ENCODE measurements at places on chromosomes 4 and X.

- no peak for DNase-seq
These were observed 83.5 kb upstream of the PLAC1 start for GRCh38 chrX:134741746-134742145.

DNA sequence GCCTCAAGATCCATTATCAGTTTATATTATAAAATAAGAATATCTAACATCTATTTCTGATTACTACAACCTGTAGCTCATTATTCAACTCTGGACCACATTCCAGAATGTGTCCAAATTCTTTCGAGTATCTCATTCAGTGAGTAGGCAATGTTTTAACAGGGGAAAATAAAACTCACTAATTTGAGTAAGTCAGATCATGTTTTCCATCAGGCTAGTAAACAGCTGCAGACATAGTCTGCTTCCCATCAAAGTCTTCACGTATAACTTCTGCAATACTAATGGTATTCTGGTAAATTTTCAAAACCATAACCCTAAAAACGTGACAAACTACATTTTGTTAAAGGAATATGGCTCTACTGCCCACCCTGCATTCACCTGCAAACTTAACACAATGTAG lies 31.8 kb downstream of the TBCK start:
- DNase-seq: no peak

GRCh38 chr4:182294451-182294850 lies 51.2 kb downstream of the TENM3 start:
- DNase-seq: no peak

- no peak for DNase-seq
These were observed 80.0 kb downstream of the TBC1D19 start for GRCh38 chr4:26663888-26664287.

DNA sequence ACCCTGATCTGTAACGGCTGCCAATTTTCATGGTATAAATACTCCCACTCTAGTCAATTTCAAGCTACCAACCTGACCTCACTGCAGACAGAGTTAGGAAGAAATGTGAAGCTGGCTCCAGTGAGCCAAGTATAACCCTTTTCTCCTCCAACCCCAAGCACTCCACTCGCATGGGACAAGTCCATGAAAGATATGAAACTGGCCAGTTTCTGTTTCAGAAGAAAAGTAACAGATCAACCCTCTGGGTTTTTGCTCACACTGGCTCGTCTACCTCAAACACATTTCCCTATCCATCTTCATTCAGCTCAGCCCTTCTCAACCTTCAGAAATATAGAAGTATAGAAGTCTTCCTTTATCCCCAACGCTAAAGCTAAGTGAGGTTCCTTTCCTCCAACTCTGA lies 82.4 kb upstream of the NDP start:
- no peak for DNase-seq

DNA sequence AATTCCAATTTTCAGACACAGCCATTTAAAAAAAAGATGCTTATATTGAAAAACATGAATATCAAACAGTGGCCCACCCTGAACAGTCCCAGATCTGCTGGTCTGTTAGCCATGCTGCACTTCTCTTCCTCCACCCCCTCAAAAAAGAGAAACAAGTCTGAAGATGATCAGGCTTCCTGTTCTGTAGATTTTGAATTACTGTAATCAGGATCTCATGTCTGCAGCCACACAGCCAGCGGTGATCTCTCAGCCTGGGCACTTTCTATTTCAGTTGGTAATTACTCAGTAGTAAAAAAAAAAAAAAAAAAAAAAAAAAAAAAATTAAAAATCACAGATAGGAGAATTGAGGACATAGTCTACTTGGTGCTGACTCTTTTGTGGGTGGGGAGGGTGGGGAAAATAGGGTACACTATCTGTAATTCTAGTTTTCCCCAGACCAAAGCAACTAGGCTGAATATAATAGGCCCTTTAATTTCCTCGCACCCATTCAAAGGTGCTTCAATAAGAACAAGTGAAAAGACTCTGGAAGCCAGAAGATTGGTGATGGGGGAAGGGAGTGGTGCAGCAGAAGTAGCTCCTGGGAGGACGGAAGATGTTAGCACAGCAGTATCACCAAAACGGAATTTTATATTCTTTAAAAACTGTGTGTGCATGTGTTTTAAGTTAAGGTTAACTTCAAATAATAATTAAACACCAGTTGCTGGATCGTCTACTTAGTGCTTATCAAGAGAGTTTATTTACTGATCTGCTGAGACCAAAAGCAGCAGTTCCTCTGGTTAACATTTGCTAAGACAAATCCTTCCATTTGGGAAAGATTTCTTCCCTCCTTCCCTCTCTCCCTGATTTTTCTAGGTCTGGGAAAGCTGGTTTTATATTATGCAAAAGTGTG lies 47.0 kb downstream of the SPRY1 start:
- no peak for DNase-seq

DNA sequence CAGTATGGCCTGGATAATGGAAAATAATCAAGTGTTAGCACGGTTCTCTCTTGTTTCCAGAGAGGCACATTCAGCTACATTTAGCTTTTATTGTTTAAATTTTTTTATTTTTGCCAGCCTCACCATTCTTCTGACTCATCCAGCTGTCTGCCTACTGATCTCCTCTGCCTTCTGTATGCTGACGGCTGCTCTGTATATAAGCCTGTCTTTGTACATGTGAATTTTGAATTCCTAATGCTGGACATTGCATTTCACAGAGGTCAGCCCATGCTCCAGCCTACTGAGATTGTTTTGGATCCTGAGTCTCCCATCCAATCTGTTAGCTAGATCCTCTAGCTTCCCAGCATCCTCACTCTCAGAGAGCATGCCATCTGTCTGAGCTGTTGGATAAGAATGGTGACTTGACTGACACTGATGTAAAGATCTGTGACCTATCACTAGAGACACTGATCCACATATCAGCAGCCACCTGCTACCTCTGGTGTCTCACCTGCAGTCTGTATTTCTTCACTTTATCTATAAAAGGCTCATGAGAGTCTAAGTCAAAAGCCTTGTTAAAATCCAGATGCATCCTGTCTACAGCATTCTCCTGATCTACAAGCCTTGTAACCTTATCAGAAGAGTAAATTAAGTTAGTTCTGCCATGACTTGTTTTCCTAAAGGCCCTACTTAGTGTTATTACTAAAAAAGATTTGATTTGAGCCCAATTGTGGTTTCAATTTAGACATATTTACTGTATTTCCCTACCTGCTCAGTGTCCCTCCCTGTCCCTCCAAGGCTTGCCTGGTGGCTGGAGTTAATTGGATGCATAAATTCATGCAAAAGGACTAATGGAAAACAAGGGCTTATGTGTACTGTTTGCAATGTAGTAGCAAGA lies 25.6 kb upstream of the ARHGAP36 start:
- no peak for DNase-seq

DNA sequence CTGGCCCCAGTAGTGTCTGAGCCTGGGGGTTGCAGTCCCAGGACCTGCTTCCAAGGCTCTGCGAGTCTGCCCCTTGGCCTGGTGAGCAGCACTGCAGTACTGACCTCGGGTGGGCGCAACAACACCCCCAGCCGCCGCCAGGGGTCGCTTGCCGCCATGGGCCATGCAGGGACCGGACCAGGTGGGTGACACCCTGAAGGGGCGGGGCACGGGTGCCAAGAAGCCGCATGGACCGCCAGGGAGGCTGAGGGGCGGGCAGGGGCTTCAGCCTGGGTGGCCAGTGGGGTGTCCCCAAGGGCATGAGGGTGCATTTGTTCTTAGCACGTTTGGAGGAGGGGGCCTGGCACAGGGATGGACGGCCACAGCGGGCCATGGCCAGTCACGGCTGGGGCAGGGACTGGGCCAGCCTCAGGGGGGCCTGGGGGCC lies 25.0 kb downstream of the TACC3 start:
- DNase-seq: peak; percentile 55

DNA sequence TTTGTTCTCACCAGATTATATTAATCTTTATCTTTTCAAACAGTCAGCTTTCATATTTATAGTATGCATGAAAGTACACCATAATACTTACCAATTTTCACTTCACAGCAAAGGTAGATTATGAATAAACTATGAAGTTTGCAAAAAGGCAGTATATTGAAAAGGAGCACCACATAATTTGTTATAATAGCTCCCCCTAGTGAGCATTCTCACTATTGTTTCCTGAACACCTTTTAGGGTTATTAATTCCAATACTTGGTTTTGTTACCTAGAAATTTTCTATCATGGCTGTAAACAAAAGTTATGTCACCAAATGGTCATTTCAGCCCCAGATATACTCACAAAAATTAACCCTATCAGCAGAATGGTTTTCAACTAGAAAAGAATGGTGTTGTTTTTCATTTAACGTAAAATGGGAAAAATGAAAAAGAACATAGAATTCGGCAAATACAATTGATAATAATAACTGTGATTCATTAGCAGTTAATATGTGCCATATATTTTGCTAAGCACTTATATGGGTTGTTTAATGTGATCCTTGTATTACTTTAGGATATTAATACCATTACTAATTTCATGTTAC lies 30.2 kb upstream of the NKX6-1 start:
- DNase-seq: no peak

DNA sequence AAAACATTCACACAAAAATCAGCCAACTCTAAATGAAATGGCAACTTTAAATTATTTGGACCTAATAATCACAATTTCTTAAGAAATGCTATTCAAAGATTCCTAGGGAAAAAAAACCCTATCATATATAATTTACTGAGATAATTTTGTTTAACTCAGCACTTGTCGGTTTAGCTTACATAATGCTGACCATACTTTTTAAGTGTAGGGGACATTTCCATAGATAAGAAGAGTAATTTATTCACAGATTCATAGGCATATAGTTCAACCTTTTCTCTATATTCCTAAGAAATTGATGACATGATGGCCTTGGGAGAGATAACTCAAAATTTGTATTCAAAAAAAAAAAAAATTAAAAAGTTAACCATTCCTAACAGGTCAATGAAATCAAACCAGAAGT lies 260.8 kb upstream of the PGRMC2 start:
- DNase-seq: no peak

DNA sequence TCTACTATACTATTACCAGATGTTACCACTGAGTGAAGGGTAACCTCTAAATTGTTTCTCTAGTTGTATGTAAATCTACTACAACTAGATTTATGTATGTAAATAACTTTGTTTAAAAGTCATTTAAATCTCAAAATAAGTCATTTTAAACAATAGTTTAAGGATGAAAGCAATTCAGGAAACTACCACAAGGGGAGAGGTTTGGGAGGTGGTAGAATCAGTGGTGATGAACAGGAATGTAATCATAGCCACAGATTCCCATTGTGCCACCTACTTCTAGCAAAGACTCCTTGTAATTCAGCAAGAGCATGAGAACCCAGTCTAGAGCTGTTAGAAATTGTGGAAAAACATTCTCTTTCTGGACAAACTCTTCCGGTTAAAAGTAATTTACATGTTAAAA lies 234.6 kb downstream of the SLC7A11 start:
- no peak for DNase-seq

GRCh38 chr4:47278631-47279030 lies 184.9 kb downstream of the COMMD8 start:
- DNase-seq: no peak

DNA sequence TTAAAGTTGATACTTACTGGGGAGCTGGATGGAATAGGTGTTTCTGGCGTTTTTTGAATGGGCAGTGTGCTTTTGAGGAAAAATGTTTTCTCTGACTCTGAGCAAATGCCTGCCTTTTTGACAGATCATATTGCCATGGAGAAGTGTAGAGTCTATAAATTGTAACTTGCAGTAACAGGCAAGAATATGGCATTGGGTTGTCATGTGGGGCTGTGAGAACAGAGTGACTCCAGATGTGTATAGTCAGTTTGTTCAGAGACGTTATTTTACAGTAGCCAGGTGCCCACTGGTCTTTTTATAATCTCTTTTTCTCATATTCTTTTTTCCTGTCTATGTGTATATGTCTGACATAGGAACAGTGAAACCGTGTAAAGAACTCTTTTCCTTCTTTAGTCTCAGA lies 40.8 kb downstream of the RAPGEF2 start:
- DNase-seq: no peak

- no peak for DNase-seq
These were observed 1.8 kb downstream of the TBC1D1 start for GRCh38 chr4:37892641-37893040.

DNA sequence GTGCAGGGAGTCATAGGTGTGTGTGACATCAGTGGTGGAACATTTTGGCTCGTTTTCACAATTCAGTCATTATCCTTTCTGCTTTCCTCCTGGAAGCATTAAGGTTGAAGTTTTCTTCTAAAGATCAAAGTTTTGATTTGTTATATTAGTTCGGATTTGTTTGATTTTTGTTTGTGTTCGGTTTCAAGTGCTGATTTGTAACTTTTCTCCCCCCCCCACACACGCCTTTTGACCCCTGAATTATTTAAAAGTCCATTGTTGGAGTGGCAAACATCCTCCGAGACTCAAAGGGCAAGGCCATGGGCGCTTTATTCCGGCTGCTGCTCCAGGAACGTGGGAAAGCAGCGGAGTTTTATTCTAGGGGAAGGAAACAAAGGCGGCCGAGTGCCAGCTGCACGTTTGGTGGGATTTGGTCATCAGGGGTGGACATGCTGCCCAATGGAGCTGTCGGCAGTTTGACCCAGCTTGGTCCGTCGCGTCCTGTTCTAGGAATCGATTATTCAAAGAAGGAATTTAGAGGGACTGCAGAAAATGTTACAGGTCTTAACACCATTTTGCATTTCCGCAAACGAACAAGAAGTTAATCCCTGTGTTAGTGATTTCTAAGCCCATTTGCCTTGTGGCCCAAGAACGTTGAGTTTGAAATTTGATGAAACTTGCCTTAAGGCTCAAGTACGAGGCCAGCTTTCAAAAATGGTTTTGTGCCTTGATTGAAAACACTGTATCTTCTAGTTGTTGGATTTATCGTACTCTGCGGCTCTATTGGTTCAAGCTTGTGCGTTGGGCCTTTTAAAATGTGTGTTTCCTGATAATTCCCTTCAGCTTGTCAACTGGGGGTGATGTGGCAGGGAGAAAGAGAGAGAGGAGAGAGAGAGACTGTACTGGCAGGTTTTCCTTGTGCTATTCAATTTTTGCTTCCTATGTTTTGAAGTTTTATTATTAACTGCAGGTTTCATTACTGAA lies 565 bp upstream of the ZNF41 start:
- DNase-seq: no peak

All from stimulated activated CD4-positive, alpha-beta T cell treated with anti-CD3 and anti-CD28 coated beads, TNF-alpha, amount 100 ng/mL, for 4 hours (primary cell).